ENCODE measurements at places on chromosomes 11 and 22.

DNA sequence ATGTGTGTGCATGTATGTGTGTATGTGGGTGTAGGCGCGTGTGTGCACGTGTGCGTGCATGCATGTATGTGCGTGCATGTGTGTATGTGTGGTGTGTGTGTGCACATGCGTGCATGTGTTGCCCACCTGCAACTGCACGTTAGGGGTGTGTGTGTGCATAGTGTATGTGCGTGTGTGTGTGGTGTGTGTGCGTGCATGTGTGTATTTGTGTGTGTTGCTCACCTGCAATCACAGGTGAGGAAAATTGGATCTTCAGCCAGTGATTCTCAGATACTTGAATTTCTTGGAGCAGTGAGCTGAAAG is 54.3 kb downstream of the ST14 start:
- DNase-seq = no peak

DNA sequence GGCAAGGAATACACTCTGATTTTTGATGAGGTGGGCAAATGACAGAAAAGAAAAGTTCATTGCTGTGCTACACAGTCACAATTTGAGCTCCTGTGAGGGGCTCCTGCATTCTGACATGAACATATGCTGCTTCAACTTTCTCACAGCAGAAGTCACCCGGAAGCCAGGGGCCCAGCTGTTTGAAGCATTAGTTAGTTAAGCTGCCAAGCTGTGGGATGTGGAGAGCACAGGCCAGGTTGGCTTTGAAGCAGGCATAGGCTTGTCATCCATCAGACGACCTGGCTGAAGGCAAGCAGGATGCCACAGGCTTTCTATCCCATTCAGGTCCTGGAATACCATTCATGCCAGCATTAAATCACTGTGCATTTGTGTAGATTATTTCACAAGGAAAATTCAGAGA is 63.1 kb downstream of the MTNR1B start:
- DNase-seq = no peak

- no peak for DNase-seq
These were observed 147.0 kb upstream of the NTM start for GRCh38 chr11:131223198-131223991.

DNA sequence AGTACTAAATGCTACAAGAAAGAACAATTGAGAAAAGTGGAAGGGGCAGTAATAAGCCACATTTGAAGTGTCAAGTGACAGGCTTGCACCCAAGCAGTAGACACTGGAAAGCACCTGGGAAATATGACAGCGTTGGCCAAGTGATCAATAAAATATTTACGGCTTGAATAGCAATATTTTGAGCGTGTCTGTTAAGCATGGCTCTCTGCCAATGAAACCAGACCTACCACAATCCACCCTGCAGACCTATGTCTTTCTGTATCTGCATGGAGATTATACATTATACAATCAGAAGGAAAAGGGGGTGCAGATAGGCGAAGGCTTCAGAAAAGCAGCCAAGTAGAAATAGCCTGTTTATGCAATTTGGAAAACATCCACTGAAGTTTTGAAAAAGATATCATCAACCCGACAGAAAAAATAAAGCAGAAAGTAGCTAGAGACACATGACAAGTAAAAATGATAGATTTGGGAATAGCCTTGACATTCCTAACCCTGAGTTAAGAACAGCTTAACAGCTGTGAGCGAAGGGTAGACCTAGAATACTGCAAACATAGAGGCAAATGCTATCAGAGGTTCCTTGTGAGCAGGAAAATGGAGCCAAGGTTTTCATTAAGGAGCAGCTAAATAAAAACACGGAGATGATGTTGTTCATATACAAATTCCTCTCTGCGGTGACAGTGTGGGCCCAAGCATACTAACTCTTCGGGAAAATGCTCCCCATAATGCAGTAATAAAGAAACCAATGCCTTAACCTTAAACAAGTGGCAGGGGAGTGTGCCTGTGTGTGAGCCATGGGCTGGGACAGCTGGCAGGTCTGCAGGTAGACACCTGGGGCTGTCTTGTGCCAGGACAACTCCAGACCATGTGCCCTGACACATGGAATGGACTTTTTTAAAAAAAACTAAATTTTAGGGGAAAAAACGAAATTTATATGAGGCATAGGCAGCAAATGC is 71.3 kb downstream of the ETS1 start:
- peak; percentile 62 for DNase-seq

- DNase-seq = no peak
These were observed 41.7 kb upstream of the BLID start for GRCh38 chr11:122157653-122158161.

- no peak for DNase-seq
These were observed 108.3 kb downstream of the CTTN start for GRCh38 chr11:70506658-70506970.

- DNase-seq = no peak
These were observed 11.1 kb downstream of the DGCR2 start for GRCh38 chr22:19111140-19111539.

- DNase-seq = no peak
These were observed 72.9 kb upstream of the ANO1 start for GRCh38 chr11:70005107-70005818.

DNA sequence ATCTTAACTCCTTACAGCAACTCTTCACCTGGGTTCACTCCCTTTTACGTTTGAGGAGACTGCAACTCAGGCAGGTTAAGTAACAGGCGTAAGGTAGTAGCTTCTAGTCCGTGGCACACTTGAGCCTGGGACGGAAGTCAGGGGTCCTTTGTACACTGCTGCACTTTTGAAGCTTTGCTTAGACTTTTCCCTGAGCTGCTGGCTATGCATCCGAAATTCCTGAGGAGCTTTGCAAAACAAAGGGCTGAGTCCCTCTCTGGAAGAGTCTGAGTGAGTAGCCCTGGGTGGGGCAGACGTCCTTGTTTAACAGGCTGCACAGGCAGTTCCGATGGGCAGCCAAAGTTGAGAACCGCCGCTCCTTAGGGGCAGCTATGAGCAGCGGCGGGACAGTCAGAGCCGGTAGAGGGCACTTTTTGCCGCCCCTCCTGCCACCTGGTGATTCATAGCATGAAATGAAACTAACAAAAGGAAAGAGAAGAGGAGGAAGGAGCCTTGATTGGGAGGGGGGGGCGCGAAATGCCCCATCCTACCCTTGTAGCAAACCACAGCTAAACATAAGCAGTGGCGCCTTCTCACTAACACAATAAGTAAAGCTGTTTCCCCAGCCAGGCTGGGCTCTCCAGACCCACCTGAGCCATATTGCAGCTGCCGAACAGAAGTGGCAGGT is 1.4 kb downstream of the TMEM109 start:
- peak; percentile 83 for DNase-seq

DNA sequence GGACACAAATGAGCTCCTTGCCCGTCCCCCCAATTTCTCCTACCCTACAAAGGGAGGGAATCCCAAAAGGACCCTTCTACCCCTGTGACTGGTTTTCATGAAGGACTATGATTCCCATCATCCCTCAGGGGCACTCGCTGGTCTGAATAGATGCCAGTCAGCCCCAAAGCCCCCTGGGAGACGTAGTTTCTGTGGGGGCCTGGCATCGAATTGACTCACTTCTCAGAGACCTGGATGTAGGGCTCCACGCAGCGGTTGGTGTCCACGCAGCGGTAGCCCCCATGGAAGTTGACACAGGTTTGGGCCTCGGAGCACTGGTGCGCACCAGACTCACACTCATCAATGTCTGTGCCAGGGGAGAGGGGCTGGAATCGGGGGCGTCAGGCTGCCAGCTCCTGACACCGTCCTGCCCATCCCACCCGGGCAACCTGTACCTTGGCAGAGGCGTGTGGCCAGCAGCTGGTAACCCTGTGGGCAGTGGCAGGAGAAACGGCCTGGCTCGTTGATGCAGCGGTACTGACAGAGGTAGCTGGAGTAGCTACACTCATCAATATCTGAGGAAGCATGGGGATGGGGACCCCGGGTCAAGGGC is 4.4 kb downstream of the EFEMP2 start:
- peak; percentile 34 for DNase-seq

- no peak for DNase-seq
These were observed 68.2 kb upstream of the NECTIN1 start for GRCh38 chr11:119797123-119797611.

GRCh38 chr11:7251487-7251835 is 243 bp upstream of the SYT9 start:
- DNase-seq = no peak

GRCh38 chr11:47372422-47372821 is 5.9 kb downstream of the SPI1 start:
- DNase-seq = no peak

GRCh38 chr11:11553573-11553972 is 68.2 kb downstream of the GALNT18 start:
- no peak for DNase-seq

- DNase-seq = no peak
These were observed 252.7 kb downstream of the CTTN start for GRCh38 chr11:70651031-70651430.

GRCh38 chr11:132357811-132358572 is 987.6 kb downstream of the NTM start:
- DNase-seq = peak; percentile 20

- DNase-seq = no peak
These were observed 76.3 kb upstream of the CNTN5 start for GRCh38 chr11:98944461-98944860.

- DNase-seq = no peak
These were observed 6.9 kb upstream of the B3GNT6 start for GRCh38 chr11:77027275-77027674.

DNA sequence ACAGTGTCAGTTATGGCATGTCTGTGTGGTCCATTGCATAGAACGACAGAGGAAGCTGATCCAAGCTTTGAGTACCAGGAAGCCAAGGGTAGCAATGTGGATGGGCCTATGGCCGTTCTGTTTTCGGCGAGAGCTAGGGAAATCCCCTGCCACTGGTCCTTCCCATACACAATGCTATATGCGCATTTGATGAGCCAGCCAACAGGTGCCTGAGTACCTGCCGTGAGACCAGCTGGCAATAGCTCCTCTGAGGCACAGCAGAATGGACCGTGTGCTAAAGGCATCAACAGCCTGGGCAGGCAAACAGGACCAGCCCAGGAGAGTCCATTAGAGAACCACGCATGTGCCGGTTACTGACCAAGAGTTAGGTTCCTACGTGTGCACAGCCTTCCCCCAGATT is 753.0 kb downstream of the NTM start:
- no peak for DNase-seq

- DNase-seq = no peak
These were observed 71.7 kb downstream of the CCDC81 start for GRCh38 chr11:86446163-86446923.

DNA sequence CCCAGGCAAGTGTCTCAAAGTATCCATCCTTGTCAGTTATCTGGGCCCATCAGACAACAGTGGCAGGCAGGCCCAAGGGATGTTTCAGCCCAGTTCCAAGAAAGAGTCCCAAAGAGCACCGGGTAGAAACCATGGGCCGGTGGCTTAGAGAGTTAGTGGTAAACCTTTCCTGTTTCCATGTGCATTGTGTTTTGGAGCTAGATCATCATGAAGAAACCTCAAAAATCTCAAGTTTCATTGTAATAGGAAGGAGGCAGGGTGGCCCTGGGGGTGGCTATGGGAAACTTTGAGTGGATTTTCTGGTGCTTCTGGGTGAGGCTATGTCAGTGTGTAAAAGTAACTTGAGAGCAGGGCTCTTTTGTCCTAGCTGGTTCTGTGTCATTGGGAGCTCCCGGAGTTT is 68.1 kb downstream of the UBASH3B start:
- DNase-seq = no peak

DNA sequence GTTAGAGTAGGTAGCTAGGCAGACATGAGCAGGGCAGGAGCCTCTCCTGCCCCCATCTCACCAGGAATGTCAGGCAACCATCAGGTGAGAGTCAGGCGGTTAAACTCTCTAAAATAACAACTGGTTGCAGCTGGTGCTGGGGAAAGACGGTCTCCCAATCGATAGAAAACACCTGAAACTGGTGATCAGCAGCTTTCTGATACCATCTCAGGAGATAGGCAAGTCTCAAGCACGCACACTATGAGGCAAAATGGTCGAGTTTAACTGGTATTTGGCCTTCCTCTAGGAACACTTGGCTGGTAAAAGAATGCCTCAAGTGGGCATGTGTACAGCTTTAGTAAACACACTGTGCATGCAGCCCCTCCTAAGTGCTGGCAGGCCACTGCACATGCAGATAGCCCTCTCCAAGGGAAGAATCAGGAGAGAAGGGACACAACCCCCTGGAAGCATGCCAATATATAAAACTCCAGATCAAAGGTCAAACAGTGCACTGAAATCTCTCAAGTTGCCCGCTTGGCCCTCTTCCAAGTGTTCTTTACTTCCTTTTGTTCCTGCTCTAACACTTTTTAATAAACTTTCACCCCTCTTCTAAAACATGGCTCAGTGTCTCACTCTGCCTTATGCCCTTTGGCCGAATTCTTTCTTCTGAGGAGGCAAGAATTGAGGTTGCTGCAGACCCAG is 88.7 kb downstream of the USP35 start:
- DNase-seq = no peak

GRCh38 chr22:43154887-43155536 is 3.7 kb downstream of the TSPO start:
- DNase-seq = no peak

DNA sequence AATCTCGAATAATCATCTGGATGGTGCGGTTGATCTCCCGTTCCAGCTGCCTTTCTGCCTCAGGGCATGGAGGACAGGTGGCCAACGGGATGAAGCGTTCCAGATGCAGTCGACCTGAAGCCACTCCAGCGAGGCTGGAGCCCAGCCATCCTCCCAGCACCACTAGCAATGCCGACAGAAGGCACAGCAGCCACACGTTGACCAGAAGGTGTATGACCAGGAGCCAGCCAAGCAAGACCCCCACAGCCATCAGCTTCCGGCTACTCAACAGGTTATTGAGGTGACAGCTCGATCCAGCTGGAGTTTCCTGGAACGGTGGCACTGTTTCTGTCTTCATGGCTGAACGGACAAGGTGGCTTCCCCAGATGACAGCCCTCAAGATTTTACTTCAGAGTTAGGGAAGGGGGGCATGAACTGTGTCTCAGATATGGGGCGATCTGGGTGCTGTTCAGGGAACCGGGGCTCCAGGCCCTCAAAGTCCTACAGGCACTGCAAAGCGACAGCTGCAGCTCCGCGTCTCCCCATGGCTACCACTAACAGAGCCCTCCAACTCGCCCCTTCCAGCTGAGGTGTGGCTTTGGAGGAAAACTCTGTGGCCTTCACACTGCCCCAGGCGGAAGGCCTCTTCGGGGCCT is 559 bp downstream of the SNX19 start:
- peak; percentile 2 for DNase-seq

DNA sequence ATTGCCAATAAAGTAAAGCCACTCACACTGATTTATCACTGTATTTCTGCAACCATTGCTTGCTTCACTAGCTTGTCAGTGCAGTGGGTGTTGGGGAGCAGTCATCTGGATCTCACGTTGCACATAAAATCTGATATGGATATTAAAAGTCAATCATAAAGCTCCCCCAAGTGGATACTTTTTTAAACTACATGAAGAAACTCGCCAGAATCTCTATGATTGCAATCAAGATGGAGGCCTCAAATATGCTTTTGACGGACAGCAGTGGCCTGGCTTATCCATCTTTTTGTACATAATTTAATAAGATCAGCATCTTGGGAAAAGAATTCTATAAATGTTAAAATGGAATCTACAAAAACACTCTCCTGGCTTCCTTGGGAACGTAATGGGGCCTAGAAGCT is 137.7 kb downstream of the WT1 start:
- DNase-seq = no peak

- no peak for DNase-seq
These were observed 444.9 kb downstream of the TBC1D22A start for GRCh38 chr22:47207387-47207786.
